GM12878 (cell line): ENCODE measurements at places on chromosomes 6 and 20.

DNA sequence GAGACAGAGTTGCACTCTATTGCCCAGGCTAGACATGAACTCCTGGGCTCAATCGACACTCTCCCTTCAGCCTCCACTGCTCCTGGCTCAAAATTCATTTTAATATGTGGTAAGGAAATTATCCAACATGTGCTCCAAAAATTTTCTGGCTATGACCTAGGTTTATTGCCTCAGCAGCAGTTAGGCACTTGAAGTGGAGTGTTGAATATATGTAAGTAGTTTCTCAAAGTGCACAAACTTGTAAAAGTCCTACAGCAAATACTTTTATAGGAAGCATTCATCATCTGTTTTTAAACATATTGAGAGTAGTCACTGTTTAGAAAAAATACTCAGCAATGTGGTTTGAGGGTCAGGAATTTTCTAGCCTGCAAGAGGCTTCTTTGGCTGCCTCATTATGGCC, 13.2 kb downstream of the FILIP1 start:
- no peak for DNase-seq

DNA sequence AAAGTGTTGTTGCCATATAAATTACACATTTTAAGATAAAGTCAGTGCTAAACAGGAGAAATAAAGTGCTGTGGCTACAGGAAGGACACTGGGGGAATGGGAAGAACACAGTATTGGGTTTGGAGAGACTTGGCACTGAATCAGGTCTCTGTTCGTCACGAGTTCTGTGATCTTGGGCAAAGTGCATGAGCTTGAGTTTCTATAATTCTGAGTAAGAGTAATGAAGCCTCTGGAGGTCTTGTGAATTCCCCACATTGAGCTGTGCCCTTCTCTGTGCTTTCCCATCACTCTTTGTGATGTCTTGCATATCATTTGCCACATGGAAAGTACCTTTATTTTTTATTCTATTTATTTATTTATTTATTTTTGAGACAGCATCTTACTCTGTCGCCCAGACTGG, 16.8 kb upstream of the EEF1A1 start:
- DNase-seq, result no peak

GRCh38 chr20:20010639-20011500, 6.3 kb upstream of the NAA20 start:
- DNase-seq, result no peak

GRCh38 chr6:156508923-156509322, 268.3 kb upstream of the ARID1B start:
- no peak for DNase-seq

DNA sequence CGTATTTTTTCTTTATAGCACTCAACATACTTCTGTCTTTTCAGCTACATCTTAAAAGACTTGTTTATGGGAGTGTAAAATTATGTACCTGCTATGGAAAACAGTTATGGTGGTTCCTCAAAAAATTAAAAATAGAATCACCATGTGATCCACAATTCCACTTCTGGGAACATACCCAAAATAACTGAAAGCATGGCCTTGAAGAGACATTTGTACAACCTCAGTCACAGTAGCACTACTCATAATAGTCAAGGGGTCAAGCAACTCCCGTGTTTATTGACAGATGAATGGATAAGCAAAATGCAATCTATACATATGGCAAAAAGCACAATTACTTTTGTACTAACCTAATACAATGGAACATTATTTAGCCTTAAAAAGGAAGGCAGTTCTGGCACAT, 74.5 kb downstream of the METTL24 start:
- no peak for DNase-seq

DNA sequence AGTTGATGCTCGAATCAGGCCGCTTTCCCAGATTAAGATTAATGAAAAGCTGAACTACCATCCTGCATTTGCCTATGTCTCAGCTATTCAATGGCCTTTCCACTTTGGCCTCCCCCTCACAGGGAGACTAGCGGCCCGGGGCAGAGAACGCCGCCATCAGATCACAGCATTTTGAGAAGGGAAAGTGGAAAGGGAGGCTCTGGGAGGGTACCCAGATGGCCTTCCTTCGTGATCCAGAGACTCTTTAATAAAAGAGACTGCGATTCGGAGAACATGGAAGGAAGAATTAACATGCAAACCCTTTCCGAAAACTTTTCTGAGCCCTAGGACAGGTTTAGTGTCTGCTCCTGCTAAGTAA, 533 bp downstream of the MRPS18A start:
- no peak for DNase-seq

DNA sequence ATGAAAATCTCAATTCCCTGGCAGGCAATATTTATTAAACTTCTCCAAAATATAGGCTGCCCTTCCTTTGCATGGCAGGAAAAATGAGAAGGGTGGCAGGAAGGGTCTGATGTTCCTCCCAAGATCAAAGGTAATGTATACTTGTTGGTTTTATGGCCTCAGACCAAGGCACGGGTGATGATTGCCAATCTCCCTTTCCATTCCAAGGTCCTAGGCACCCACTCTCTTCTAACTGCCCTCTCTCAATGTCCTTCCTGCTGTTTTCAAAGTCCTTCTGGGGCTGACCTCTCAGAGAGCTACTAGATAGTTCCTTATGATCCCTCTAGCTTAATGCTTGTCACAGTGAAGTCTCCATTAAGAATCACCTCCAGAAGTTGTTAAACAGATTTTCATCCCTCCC, 15.6 kb upstream of the JAG1 start:
- DNase-seq, result no peak

GRCh38 chr6:551829-552350, 105.0 kb downstream of the HUS1B start:
- no peak for DNase-seq

DNA sequence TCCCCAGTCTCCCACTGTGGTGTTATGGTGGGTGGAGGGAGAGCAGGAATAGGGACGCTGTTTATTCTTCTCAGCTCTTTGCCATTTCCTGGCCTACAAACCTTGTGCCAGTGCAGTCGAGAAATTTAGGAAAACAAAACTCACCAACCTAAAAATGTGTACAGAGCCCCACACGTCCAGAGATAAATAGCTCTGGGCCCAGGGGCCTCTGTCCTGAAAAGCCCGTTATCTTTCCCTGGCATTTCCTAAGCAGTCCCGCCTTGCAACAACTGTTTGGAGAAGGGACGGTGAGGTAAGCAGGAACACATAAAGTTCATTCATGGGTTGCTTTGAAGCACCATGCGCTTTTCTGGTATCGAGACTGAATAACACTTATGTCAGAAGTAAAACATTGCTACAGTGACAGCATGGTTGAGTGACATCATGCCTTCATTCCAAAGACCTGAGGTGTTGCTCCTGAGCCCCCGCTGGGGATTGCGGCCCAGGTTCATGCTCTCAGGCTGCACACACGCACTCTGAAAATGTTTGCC, 80.1 kb upstream of the NXT1 start:
- DNase-seq, result no peak

DNA sequence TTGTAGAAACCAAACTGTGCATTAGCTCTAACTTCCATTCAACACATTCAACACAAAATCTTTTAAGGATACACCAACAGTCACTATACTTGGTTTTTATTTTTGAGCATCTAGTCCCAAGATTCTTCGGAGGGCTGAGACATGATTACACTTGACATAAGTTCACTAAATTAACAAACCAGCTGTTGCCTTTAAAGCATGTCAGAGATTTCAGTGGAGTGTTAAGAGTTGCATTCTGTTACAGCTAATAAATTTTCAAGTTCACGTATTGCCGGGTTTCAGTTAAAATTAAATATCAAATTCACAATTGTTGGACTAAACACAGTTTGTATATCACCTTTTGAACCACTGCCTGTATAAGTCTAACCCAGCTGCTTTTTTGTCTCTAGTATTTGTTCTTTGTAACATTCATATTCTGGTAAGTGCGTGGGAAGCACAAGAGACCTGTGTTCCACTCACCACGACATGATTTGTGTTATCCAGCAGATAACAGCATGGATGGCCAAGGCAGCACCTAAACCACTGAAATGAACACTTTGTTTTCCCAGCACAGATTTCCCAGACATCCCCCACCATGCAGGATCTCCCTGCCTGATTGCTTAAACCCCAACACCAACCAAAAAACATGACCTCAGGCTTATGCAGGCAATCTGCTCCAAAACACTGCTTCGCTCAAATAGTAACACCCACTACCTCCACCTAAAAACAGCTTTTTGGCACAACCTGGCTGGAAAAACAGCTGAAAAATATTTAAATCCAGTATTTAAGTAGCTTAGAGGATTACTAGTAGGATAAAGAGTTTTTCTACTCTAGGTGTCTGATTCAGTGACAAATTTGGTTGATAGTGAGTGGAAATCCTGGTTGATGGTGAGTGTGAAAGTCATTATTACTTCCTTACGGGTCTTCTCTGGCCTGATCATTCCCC, 286.5 kb upstream of the NT5E start:
- no peak for DNase-seq

DNA sequence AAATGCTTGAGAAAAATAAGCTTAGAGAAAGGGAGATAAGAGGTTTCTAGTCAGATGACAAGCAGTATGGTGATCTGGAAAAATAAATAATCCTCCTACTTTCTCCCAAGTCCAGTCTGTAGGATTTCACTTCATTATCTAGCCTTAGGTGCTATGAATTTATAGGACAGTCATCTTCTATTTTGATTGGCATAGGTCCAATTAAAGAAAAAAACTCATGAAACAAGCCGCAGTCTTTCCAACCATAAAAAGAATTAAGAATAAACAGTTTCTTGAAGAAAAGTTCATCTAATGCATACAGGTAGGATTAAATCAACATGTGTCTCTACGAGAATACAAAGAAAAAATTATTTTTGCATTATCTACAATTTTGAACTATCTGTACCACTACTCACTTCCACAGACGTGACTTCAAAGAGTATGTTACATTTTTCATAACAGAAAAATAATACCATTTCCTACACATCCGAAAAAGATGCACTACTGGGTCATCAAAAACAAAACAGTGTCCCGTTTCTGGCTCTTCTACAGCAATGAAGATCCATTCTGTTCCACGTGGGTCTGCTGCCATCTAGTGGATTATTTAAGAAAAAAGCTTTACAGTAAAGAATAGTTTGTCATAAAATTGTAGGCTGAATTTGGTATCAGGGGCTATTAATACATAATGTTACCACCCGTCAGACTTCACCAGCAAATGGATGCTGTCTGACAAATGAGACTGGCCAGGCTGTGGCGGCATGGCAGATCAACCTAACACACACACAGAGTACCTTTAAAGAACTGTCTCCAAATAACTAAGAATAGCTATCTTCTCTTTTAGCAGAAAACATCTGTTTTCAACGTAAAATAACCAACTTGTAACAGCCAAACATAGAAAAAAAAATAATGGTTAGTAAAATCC, 28.9 kb downstream of the STX7 start:
- DNase-seq, result peak; percentile 37

DNA sequence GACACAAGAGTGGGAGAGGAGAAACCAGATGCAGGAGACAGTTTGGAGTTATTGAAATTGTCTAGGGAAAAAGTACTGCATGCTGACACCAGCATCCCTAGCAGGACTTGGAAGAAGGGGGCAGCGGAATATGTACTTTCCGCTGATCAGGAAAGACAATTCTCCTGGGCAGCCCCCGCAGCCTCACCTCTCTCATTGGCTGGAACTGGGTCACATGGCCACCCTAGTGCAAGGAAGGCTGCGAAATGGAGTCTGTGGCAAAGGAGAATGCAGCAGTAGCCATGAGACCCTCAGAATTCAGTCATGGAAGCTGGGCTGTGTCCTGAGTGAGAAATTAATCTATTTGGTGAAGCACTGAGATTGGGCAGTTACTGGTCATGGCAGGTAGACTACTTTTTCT, 131.3 kb downstream of the CLIC5 start:
- no peak for DNase-seq

DNA sequence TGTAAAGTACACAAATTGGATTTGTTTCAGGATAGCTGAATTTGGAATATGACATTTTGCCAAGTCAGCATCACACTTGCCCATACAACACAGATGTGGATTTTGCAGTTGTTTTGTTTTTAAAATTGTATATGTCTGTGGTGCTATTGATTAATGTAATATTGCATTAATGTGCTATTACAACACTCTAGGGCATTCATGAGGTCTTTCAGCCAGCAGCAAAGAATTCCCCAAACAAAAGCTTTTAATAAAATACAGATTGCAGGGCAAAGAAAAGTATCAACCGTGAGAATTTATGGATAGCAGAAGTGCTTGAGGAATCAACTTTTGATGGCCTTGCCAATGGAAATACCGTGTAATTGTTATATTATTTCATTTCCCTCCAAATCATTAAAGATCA, 144.9 kb downstream of the AIG1 start:
- no peak for DNase-seq

DNA sequence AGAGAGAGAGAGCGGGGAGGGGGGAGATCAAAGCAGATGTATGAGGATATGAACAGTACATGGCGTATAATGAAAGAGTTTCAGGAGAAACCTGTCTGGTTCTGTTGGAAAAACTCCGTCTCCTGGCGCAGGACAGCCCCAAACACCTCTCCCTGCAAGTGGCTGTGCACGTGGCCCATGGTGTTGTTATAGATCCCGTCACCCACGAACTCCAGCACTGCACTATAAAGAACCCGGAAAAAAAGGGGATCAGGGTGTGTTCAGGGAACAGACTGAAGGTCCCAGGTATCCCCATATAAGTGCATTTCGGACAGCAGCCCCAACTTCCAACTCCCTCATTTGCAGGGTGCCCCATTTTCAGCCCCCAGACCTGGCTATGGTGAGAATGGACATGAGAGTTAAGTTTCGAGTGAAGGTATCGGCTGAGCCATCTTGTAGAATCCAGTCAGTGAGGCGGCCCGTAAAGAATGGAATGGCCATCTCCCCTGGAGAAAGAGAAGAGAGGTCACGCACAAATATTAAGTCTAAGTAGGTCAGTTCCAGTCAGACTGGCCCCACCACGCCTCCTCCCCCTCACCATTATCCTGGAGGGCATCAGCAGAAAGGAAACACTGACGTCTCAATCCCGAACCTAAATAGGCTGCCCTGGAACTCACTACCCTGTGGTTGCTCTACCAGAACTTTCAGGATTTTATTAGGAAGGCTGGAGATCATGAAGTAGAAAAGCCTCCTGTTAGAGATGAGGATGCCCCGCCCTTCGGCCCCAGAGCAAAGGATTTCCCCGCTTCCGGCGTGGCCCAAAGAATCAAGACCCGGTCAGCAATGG, 1.3 kb downstream of the TAP1 start:
- DNase-seq, result no peak
